Activated CD4-positive, alpha-beta T cell treated with anti-CD3 and anti-CD28 coated beads for 36 hours (primary cell): ENCODE measurements at places on chromosomes 4 and X.

GRCh38 chr4:113040793-113041192, 8.7 kb upstream of the ANK2 start:
- no peaks in the 10 kb centered on the region for H3K36me3 ChIP-seq
- H3K27me3 ChIP-seq: peaks cover under 1% of the 10 kb centered on the region
- H3K4me1 ChIP-seq: no peaks in the 10 kb centered on the region
- no peak overlapping the region for H3K4me3 ChIP-seq
- no peak overlapping the region for H3K27ac ChIP-seq

DNA sequence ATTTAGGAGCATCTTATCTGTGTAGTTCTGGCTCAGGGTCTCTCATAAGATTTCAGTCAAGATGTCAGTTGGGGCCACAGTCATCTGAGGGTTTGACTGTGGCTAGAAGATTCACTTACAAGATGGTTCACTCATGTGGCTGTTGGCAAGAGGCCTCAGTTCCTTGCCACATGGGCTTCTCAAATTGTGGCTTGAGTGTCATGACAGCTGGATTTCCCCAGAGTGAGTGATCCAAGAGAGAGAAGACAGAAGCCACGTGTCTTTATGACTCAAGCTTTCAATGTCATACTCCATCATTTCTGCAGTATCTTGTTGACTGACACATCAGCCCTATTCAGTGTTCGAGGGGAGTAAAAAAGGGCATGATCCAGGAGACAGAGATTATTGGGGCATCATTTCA, 131.3 kb upstream of the AP1S2 start:
- H3K27ac ChIP-seq: no peak overlapping the region
- H3K4me1 ChIP-seq: peaks cover 6% of the 10 kb centered on the region
- no peaks in the 10 kb centered on the region for H3K36me3 ChIP-seq

- no peaks in the 10 kb centered on the region for H3K36me3 ChIP-seq
- peak; percentile 36 for DNase-seq
- peak overlapping the region; percentile 87 for H3K27ac ChIP-seq
These were observed 331.6 kb downstream of the BCOR start for GRCh38 chrX:39766085-39766726.

- DNase-seq: no peak
- no peaks in the 10 kb centered on the region for H3K4me1 ChIP-seq
- no peaks in the 10 kb centered on the region for H3K27me3 ChIP-seq
- no peaks in the 10 kb centered on the region for H3K36me3 ChIP-seq
- no peak overlapping the region for H3K27ac ChIP-seq
- no peak overlapping the region for H3K4me3 ChIP-seq
These were observed 204.3 kb downstream of the PCDH7 start for GRCh38 chr4:30924495-30924894.

GRCh38 chrX:47358387-47359065, 11.9 kb upstream of the ZNF157 start:
- H3K27me3 ChIP-seq: no peaks in the 10 kb centered on the region
- peak; percentile 37 for DNase-seq

GRCh38 chrX:24925430-24925829, 90.3 kb downstream of the ARX start:
- H3K4me1 ChIP-seq: peaks cover 12% of the 10 kb centered on the region
- no peaks in the 10 kb centered on the region for H3K27me3 ChIP-seq
- H3K4me3 ChIP-seq: no peak overlapping the region
- no peak for DNase-seq
- no peak overlapping the region for H3K27ac ChIP-seq

DNA sequence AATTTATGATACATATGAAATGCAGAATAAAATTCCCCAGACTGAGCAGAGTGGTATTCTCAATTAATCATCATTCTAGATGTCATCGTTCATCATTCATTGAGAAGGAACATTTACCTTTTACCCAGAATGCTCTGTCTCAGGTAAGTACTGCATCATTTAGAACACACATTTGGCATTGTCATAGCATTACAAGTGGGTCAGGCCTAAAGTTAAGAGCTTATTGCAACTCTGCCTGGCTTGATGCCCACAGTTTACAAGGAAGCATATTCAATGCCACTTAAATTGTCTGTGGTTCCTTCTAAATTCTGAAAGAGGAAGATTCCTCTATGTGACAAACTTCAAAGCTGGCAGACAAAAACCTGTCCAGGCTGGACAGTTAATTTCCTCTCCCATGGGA, 87.3 kb downstream of the CAMK2D start:
- no peak for DNase-seq
- no peaks in the 10 kb centered on the region for H3K27me3 ChIP-seq
- H3K36me3 ChIP-seq: peaks cover 47% of the 10 kb centered on the region
- H3K4me1 ChIP-seq: peaks cover 62% of the 10 kb centered on the region

GRCh38 chrX:128698573-128699181, 646.5 kb upstream of the ACTRT1 start:
- H3K27me3 ChIP-seq: no peaks in the 10 kb centered on the region
- no peaks in the 10 kb centered on the region for H3K36me3 ChIP-seq
- no peak overlapping the region for H3K27ac ChIP-seq
- H3K4me1 ChIP-seq: no peaks in the 10 kb centered on the region
- DNase-seq: no peak

GRCh38 chr4:159828687-159829086, 725.8 kb downstream of the RAPGEF2 start:
- H3K27ac ChIP-seq: no peak overlapping the region
- H3K4me3 ChIP-seq: no peak overlapping the region
- H3K27me3 ChIP-seq: no peaks in the 10 kb centered on the region
- H3K4me1 ChIP-seq: no peaks in the 10 kb centered on the region

- no peaks in the 10 kb centered on the region for H3K36me3 ChIP-seq
- no peak overlapping the region for H3K27ac ChIP-seq
- no peaks in the 10 kb centered on the region for H3K4me1 ChIP-seq
- no peaks in the 10 kb centered on the region for H3K27me3 ChIP-seq
These were observed 67.0 kb downstream of the CLCN4 start for GRCh38 chrX:10223781-10224180.

- H3K4me1 ChIP-seq: no peaks in the 10 kb centered on the region
- H3K27ac ChIP-seq: no peak overlapping the region
- H3K4me3 ChIP-seq: no peak overlapping the region
- no peak for DNase-seq
These were observed 481.6 kb downstream of the PABPC4L start for GRCh38 chr4:133720001-133720400.

- no peaks in the 10 kb centered on the region for H3K4me1 ChIP-seq
- H3K27me3 ChIP-seq: no peaks in the 10 kb centered on the region
- H3K27ac ChIP-seq: no peak overlapping the region
- no peak for DNase-seq
- no peak overlapping the region for H3K4me3 ChIP-seq
These were observed 99.4 kb upstream of the IL1RAPL1 start for GRCh38 chrX:28487818-28488217.

DNA sequence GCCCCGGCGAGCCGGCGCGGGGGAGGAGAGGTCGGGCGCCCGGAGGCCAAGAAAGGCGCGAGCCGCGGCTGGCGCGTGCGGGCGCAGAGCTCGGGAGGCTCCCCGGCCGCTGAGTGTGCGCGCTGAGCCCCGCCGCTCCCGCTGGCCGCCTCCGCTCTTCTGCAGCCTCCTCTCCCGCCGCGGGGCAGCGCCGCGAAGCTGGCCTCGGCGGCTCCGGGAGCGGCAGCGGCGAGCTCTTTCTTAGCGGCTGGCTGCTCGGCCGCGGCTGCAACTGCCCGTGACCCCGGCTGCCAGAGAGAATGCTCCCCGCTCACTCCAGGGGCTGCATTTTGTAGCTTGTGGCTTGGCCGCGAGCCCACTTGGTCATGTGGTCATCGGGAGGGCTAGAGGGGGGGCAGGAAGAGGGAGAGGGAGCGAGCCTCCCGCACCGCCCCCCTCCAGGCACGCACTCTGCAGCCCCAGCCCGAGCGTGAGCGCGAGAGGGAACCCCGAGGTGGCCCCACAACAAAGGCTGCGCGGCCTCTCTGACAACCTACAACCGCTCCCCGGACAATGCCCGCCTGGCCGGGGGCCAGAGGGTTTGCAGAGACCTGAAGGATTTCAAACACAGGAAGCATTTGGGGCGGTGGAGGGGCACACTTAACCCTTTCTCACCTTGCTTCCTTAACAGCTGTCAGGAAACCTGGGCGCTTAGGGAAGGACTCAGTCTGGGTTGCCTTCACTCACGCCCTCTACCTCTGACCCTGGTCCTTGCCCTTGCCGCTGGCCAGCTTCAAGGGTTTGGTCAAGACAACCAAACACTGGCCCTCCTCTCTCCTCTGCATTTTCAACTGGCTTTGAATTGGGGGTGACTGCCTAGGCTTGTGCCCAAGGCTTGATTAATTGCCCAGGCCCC, at the start of gene APLN:
APLN (minus strand) TSS at position 305 of the 895 bp plus-strand sequence. CDS start 326 bp downstream, outside the sequence.
- peaks cover 9% of the 10 kb centered on the region for H3K4me1 ChIP-seq
- no peak within 1 kb of the TSS for H3K27ac ChIP-seq
- DNase-seq: peak; percentile 34
- peaks cover 10% of the 10 kb centered on the region for H3K27me3 ChIP-seq

GRCh38 chr4:103136671-103137445, 37.2 kb upstream of the BDH2 start:
- DNase-seq: no peak
- no peak overlapping the region for H3K4me3 ChIP-seq
- no peaks in the 10 kb centered on the region for H3K27me3 ChIP-seq
- peaks cover 8% of the 10 kb centered on the region for H3K4me1 ChIP-seq

GRCh38 chrX:25084446-25084845, 68.7 kb upstream of the ARX start:
- no peaks in the 10 kb centered on the region for H3K4me1 ChIP-seq
- peaks cover 2% of the 10 kb centered on the region for H3K27me3 ChIP-seq
- H3K4me3 ChIP-seq: no peak overlapping the region
- no peak overlapping the region for H3K27ac ChIP-seq
- no peaks in the 10 kb centered on the region for H3K36me3 ChIP-seq

DNA sequence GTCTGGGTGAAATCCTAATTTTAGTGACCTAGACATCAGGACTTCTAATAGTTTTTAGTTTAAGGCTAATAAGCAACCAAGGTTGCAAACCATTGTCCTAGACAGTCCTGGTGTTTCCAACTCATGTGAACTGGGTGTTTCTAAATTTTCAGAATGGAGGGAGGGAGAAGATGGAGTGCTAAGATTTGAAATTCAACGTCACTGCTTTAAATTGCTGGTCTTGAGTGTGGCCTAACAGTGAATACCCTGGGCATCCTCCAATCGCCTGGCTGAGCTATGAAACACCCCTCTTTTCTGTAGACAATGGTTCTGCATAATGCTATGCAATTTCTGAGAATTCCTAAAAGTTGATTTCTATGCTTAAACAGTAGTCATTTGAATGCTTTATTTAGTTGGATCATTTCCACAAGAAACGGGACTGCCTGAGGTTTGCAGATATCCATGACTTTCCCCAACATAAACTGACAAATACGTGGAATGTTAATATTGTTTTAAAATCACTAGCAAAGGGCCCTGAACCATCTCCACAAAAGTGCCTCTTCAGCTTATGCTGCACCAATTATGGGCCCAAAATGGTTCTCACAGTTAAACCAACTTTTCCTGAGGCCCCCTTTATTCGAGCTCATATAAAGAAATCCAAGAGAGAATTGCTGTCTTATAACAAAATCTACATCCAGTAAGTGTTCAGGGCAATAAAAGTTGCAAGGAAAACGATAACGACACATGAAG, 1.1 kb downstream of the FBXL5 start:
- H3K4me1 ChIP-seq: peaks cover 56% of the 10 kb centered on the region
- H3K27ac ChIP-seq: peak overlapping the region; percentile 97
- peak overlapping the region; percentile 99 for H3K4me3 ChIP-seq
- H3K36me3 ChIP-seq: peaks cover 2% of the 10 kb centered on the region

DNA sequence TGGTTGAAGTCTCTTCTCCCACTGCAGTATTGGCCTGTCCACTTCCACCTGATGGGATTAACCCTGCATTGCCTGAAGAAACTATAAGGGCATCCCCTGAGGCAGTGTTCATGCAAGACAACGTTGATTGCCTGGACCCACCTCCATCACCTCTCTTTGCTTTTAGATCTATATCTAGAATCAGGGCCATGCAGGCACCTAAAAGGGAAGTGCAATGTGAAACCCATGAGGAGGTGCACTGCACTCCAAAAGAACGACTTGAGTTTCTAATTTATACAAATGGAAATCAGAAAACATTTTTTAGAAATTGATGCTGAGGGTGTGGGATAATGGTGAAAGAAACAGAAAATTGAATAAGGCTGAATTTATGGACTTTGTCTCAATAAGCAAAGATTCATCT, 694.4 kb downstream of the TRAM1L1 start:
- no peaks in the 10 kb centered on the region for H3K36me3 ChIP-seq
- no peaks in the 10 kb centered on the region for H3K27me3 ChIP-seq
- DNase-seq: no peak

DNA sequence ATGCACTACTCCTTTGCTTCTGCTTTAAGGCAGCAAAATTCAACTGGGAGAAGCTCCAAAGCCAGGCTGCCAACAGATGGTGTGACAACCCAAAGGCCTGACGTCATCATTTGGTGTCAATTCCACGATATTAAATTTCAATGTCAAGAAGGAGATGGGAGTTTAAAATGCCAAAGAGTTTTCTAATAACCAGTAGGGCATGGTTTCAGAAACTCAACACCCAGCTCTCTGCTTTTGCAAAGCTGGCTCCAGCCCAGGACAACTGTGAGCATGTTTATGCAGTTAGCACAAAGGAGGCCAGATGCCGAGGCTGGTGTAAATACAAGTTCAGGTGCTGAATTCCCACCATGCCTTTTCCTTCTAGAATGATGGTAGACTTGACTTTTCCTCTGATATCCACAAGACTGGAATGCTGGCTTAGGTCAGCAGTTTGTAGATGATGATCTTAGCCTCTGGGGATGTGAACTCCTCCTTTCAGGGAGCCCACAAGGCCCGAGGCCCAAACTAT, 67.3 kb downstream of the AFAP1 start:
- H3K4me1 ChIP-seq: peaks cover 43% of the 10 kb centered on the region
- no peak overlapping the region for H3K27ac ChIP-seq
- H3K36me3 ChIP-seq: peaks cover 11% of the 10 kb centered on the region
- H3K27me3 ChIP-seq: no peaks in the 10 kb centered on the region

- H3K4me1 ChIP-seq: no peaks in the 10 kb centered on the region
- no peak overlapping the region for H3K4me3 ChIP-seq
- no peak for DNase-seq
- H3K27me3 ChIP-seq: no peaks in the 10 kb centered on the region
These were observed 3.4 kb downstream of the UGT2B17 start for GRCh38 chr4:68572653-68573170.

- peaks cover 5% of the 10 kb centered on the region for H3K36me3 ChIP-seq
- H3K4me1 ChIP-seq: peaks cover 42% of the 10 kb centered on the region
- peak overlapping the region; percentile 91 for H3K27ac ChIP-seq
- no peaks in the 10 kb centered on the region for H3K27me3 ChIP-seq
- H3K4me3 ChIP-seq: peak overlapping the region; percentile 92
These were observed 1.5 kb downstream of the ELF4 start for GRCh38 chrX:130108647-130109428.

DNA sequence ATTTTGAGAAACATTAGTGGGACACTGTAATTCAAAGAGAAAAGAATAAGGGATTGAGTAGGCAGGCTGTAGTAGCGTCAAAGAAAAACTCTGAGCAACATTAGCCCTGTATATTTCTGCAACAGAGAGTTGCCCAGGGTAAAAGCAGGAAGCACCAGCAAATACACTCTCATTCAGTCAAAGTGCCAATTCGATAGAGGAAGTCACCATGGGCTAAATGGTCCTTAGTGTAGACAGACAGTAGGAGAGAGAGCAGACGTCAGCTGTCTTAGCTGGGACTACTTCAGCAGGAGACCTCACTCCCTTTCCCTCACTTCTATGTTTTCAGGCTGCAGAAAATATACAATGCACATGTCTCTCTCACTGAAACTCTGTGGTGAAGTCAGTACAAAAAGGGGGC, 2073.8 kb upstream of the TENM3 start:
- H3K36me3 ChIP-seq: no peaks in the 10 kb centered on the region
- H3K27me3 ChIP-seq: no peaks in the 10 kb centered on the region
- DNase-seq: no peak
- no peaks in the 10 kb centered on the region for H3K4me1 ChIP-seq
- no peak overlapping the region for H3K4me3 ChIP-seq

- no peak overlapping the region for H3K27ac ChIP-seq
- no peaks in the 10 kb centered on the region for H3K27me3 ChIP-seq
- H3K4me3 ChIP-seq: no peak overlapping the region
- DNase-seq: peak; percentile 18
- H3K4me1 ChIP-seq: peaks cover 3% of the 10 kb centered on the region
These were observed 364.9 kb downstream of the ZNF674 start for GRCh38 chrX:46180258-46180687.
